ENCODE measurements at places on chromosomes 6 and 20.

DNA sequence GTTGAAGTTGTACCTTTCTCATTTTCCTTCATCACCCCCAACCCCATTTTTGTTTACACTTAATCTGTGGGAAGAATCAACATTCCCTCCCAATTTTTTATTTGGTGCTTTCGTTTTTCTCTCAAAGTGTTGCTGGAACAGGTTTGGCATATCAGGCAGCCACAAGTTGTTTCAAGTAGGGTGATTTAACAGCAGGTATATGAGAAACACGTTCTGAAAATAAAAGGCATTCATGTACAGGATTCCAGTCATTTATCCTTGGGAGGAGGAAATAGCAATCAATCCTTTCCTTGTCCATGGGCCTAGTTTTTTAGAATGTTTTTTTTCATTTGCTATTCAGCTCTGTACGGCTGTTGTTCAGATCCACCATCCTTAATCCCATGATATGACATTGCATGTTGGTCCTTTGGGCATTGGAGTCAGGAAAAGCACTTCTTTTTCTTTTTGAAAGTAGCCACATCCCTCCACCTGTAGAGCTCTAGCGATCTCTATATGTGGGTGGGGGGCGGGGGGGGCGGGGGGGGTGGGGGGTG lies 120.2 kb downstream of the JARID2 start:
- DNase-seq, result no peak

- DNase-seq, result no peak
Measured at GRCh38 chr6:129697788-129698187, 12.2 kb downstream of the ARHGAP18 start.

- DNase-seq, result no peak
Measured at GRCh38 chr6:135644394-135644793, 146.9 kb upstream of the AHI1 start.

DNA sequence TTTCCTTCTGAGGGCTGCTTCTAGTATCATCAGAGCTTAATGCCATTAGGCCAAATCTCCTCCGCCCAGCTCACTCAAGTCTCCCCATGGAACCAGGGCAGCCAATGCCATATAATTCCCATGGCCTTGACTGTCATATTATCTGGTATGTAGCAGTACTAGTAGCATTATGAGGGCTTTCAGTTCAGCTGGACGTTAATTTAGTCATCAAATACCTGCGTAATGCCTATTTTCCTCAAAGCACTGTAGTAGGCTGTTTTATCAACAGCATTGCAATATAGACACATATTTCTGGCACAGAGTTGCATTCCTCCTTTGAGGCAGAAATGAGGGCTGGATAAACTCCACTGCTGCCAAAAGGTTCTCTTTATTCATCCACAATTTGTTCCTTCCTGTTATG lies 1.7 kb downstream of the KCTD20 start:
- no peak for DNase-seq

GRCh38 chr6:27333642-27334040 lies 21.6 kb upstream of the POM121L2 start:
- DNase-seq, result no peak

GRCh38 chr6:147530132-147531060 lies 21.9 kb downstream of the SAMD5 start:
- DNase-seq, result no peak

GRCh38 chr20:48411245-48411644 lies 416.6 kb downstream of the PREX1 start:
- DNase-seq, result no peak

GRCh38 chr20:45309075-45309474 lies 976 bp upstream of the MATN4 start:
- no peak for DNase-seq

DNA sequence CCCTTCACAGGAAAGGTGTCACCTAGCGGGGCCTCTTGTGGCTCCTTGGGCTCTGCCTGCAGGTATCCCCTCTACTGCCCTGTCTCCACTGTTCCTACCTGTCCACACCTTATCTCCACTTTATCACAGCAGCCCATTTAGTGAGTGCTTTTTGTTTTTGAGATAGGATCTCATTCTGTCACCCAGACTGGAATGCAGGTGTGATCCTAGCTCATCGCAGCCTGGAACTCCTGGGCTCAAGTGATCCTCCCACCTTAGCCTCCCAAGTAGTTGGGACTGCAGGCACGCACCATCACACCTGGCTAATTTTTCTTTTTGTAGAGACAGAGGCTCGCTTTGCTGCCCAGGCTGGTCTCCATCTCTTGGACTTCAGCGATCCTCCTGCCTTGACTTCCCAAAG lies 48.0 kb downstream of the BCAS4 start:
- no peak for DNase-seq

DNA sequence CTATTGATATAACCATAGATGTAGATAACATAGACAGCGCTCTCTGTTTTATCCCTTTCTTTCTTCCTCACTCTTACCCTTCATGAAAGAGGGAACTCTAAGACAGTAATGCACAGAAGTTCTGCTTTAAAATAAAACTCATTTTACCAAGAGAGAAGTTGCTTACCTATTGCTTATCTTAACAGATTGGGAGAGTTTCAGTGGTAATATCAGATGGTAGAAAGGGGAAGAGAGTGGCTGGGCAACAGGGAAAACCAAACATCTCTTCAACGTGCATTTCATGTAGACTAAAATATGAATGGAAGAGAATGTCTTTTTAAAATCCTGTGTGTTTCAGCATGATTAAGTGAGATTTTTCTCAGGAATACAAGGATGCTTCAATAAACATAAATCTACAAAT lies 45.3 kb upstream of the SIRPG start:
- no peak for DNase-seq

DNA sequence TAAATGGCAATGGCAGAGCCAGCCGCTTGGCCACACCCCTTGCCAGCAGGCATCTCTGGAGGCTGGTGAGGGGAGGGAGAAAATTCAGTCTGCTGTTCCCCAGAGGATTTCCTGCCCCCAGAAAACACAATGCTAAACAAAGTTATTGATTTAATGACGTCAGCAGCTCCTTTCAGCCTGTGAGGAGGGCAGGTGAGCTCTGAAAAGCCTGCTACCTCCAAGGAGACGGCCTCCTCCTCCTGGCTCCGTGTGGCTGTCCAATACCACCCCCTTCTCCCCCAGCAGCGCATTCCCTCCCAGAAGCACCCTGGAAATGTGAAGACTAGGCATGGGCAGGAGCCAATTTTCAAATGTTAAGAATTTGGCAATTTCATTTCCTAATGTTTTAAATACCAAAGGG lies 393.1 kb downstream of the ZFAND3 start:
- no peak for DNase-seq

DNA sequence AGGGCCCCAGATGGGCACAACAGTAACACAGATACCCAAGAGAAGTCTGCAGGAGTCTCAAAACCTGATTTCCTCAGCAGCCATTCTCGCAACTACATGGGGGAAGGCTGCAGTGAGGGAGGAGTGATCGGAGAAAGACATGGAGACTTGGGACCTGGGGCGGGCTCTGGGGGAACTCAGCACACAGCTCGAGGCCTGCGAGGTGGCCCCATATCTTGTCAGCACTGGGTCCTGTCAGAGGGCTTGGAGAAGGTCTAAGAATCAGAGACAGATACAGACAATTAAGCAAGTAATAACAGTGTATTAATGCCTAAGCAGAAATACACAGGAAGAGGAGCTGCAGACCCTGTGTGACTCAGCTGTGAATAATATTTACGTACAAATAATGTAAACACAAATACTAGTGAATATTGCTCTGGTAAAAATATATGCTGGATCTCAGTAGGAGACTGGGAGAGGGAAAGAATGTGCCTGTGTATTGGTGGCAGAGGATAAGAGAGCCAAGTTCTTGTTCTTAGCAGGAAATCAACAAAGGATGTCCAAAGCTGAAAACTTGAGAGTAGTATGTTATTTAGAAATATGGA lies 336.2 kb downstream of the ZFAND3 start:
- no peak for DNase-seq

- DNase-seq, result no peak
Measured at GRCh38 chr6:19898141-19898740, 61.1 kb downstream of the ID4 start.

GRCh38 chr6:126002755-126003679 lies 16.7 kb downstream of the TRMT11 start:
- DNase-seq, result no peak

DNA sequence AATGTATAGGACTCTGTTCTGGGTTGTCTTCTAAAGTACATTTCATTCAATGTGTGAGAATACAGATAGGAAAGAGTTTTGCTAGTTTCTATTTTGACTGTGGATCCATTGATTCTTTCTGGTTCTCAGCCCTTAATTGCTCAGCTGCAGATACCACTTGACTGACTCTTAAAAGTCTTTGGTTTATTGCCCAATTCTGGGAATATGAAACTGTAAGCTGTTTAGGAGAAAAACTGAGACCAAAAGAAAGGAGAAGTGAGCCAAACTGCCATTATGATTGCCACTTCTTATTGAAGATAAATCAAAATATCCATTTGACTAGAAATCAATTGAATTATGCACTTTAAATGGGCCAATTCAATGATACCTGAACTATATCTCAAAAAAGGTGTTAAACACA lies 211.4 kb downstream of the ESR1 start:
- DNase-seq, result no peak

DNA sequence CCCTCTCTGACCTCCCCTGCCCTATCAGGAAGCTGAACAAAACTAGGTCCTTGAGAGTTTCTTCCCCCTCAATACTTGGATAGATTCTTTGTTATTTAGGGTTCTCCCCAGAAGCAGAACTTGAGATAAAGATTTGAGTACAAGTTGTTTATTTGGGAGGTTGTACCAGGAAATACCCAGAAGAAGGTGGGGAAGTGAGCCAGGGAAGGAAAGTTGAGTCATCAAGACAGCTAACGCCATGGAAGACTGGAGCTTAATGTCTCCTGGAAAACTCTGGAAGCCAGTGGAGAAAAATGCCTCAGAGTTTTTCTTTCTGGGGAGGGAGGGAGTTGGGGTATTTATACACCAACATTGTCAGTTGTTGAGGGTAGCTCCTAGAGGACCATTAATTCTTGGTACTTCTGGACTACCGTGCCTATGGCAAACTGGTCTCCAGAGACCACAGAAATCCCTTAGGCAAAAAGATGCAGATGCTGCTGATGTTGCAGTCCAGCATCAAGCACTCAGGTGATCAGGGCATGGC lies 102.6 kb upstream of the ZFP64 start:
- no peak for DNase-seq

GRCh38 chr6:4901386-4902061 lies 102.3 kb downstream of the RPP40 start:
- DNase-seq, result no peak

DNA sequence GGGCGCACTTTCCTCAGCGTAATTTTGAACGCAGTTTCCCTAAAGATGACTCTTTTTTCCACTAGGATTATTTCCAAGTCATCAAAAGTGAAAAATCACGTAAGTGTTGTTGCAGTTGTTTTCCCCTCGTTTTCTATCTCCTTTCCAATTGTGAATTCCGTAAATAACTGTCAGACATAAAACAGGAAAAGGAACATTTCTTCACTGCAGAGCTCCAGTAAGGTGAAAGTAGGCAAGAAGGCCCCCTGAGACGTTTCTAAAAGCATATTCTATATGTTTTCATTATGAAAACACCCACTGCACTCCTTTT lies 17.8 kb downstream of the HIVEP2 start:
- DNase-seq, result no peak

DNA sequence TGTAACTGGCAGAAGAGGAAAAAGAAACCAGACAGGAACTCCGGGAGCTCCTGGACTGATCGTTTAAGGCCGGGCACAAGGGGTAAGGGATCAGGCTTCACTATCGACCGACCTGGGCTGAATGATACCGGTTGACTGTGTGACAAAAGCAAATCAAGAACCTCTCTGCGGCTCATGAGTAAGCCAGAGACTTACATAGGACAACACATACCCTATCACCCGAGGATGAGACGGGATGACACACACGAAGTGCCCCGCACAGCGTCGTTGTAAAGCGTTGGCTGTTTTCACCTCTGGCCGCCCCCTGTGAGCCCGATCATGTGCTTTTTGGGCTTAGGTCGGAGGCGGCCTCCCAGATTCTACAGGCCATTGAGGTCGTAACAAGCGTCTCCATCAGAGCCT lies 695 bp upstream of the TGIF2 start:
- DNase-seq, result peak; percentile 61

DNA sequence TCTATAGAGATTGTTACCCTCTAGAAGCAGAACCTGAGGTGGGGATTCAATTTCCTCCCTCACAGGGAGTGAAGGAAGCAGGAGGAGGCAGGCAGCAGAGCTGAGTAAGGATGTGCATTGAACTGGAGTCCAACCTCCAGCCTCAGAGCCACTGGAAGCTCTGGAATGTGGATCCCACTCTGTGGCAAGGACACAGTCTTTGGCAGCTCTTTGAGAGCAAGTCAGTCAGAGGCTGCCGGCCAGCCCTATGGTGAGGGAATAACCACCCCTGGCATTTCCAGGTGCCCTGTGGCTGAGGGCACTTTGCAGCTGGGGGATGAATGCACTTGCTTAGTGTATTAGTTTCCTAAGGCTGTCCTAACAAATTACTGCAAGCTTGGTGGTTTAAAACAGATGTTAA lies 37.2 kb downstream of the EBF4 start:
- DNase-seq, result no peak

DNA sequence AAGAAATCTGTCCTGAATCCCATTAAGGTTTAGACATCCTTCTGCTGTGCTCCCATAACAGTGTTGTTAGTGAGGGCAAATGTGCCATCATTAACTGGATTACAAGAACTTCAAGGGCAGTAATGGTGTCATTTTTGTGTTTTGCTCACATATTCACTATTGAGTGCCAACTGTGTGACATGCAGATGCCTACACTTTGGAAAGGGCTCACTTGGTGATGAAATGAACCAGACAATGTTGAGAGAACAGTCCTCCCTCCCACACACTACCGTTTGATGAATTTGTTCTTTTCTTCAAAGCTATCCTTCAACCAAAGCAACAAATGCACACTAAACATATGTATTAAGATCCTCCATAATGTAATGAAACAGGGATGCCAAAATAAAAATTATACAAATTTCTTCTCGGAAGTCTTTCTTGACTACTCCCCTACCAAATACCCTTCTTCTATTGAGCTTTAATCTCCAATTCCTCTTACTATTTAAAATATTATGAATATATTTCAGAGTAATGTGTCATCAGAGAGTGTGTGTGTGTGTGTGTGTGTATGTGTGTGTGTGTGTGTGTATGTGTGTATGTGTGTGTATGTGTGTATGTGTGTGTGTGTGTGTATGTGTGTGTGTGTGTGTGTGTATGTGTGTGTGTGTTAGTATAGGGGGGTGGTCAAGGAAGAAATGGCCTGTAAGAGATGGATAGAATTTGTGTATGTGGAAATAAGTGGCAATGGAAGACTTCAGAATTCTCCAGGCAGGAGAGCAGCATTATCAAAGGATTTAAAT lies 92.3 kb upstream of the ENPP5 start:
- no peak for DNase-seq

- no peak for DNase-seq
Measured at GRCh38 chr20:11516448-11516847, 401.2 kb upstream of the BTBD3 start.

GRCh38 chr20:49353348-49353747 lies 75.5 kb upstream of the ZNFX1 start:
- no peak for DNase-seq

GRCh38 chr6:163405412-163406309 lies 8.9 kb upstream of the QKI start:
- no peak for DNase-seq

- DNase-seq, result no peak
Measured at GRCh38 chr20:42193119-42193518, 574.9 kb upstream of the CHD6 start.

GRCh38 chr6:162372106-162372505 lies 355.5 kb downstream of the PRKN start:
- DNase-seq, result no peak

GRCh38 chr6:46080111-46080510 lies 49.7 kb upstream of the ENPP4 start:
- no peak for DNase-seq

- DNase-seq, result no peak
Measured at GRCh38 chr20:2984956-2985661, 58.3 kb upstream of the GNRH2 start.

- no peak for DNase-seq
Measured at GRCh38 chr6:143969077-143969476, 39.0 kb downstream of the PLAGL1 start.
